ENCODE measurements at places on chromosomes 1 and 21. TPM values are rescaled to one million over a fixed set of nuclear protein-coding genes. Genes with fewer than 3 reads are reported as not detected.
A peak's percentile ranks its signal among the peaks of the same experiment; 100 is the strongest.

Gene OR6P1
- not detected for total RNA-seq

Gene NPHS2
- not detected for total RNA-seq

Gene MRPL55
- 45.5 TPM for total RNA-seq

- no peaks in the 10 kb centered on the region for H3K36me3 ChIP-seq
- DNase-seq = peak; percentile 48
- peak within 1 kb of the TSS; percentile 44 for H3K27ac ChIP-seq
- peak within 1 kb of the TSS; percentile 40 for H3K4me3 ChIP-seq
- H3K27me3 ChIP-seq = peaks cover 4% of the 10 kb centered on the region
These were observed at the start of gene TRPM2 for GRCh38 chr21:44353191-44353970. TRPM2 (plus strand) TSS chr21:44353621; CDS start chr21:44353701, 80 bp downstream.

Gene CYP4Z1
- not detected for total RNA-seq

DNA sequence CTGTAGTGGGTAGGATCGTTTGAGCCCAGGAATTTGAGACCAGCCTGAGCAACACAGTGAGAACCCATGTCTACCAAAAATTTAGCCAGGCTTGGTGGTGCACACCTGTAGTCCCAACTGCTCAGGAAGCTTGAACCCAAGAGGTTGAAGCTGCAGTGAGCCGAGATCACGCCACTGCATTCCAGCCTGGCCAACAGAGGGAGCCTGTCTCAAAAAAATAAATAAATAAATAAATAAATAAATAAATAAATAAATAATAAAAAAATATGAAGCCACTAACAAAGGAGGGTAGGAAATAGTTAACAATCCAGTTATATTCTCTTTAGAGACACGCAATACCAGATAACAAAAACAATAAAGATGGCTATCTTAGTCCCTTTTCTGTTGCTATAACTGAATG lies 11.9 kb upstream of the CBR3 start:
- DNase-seq = no peak
- peaks cover 5% of the 10 kb centered on the region for H3K4me1 ChIP-seq
- H3K4me3 ChIP-seq = no peak overlapping the region
- no peaks in the 10 kb centered on the region for H3K36me3 ChIP-seq
- H3K27ac ChIP-seq = no peak overlapping the region
